ENCODE measurements at places on chromosomes 1 and 21.

DNA sequence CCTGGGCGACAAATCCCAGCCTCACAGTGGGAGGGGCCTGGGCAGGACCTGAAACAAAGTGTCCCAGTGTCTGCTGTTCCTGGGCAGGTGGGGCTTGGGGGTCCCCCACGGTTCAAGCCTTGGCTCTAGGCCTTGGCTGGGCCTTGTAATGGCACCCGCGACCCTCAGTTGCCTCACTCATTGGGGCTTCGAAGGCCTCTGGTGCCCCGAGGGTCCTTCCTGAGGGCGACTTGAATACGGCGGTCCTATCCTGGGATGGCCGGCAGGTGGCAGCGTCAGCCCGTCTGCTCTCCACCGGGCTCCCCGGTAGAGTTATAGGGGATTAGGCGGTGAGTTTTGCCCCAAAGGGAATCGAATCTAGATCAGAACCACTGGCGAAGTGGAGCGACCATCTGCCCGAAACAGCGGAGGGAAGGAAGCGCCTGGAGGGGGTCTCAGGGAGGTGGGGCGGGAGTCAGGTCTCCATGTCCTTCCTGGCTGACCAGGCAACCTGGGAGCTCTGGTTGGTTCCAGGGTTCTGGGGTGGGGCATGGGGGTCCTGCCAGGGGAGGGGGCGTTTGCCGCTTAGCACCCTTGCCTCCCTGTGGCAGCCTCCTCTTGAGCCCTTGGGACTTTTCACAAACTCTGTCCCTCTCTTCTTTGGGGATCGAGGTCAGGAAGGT lies 2.1 kb upstream of the PEX10 start:
- DNase-seq, result peak; percentile 72

DNA sequence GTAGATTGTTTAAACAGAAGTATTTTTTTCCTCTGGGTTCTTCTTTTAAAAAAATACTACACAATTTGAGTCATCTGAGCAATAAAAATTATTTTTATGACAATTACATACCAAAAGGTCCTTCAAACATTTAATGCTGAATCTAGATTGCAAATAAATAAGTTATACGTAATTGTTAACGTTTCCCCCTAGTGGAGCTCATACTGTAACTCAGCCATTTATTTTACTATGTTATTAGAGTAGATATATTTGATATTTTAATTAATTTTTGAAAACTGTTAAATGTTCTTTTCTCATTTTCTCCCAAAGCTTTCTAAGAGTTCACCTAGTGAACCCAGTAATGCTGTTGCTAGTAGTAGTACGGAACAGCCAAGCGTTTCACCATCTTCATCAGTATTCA lies 33.5 kb downstream of the ZMYM1 start:
- DNase-seq, result no peak

GRCh38 chr1:107570768-107571167 lies 394.2 kb downstream of the VAV3 start:
- DNase-seq, result no peak

DNA sequence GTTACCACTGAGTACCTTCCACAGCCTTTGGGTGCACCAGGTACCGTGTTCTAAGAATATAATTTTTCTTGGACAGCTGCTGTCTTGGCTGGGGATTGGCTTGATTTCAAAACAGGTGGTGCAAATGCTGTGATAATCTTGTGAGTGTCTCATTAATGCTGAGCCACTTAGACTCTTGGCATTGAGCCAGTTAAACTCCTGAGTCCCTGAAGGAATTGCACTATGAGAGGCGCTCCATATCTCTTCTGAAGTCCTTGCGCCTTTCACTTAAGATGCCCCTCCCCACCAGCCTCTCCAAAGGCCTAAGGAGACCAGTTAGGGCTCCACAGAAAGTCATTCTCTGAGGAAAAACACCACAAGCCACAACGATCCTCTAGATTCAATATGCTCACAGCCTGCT lies 51.0 kb downstream of the BACH1 start:
- no peak for DNase-seq

DNA sequence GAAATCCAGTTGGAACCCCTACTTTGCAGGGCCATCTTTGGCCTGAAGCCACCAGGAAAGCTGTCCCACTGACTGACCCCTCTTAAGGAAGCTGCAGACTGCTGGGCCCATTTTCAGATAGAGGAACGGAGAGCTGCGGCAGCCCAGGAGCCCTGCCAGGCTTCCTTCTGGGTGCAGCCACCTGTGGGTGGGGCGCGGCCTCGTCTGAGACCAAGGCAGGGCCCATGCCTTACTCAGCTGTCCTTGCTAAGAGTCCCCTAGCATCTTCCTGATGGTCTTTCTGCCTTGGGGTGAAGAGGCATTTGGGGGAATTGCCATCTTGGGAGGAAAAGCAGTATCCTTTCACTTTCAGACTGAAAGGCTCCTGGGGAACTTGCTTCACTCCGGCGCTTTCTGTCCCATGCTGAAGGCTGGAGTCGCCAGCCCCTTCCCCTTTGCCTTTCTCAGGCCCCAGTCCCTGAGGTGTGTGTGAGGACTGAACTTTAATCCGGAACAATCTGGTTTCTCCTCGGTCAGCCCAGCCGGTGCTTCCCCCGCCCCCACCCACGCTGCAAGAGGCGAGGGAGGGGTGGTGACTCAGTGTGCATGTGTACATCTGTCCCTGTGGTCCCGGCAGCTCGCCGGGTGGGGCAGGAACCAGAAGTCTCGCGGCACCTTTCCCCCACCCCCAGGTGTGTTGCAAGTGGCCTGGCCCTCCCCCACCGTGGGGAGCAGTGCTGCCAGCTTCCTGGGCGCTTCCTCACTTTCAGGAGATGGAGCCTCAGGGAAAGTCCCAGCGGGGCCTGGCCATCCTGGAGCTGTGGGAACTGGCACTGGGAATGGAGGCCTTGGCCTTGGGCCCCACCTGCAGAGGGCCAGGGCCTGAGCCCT lies 5.1 kb downstream of the ZC3H12A start:
- DNase-seq, result peak; percentile 60

DNA sequence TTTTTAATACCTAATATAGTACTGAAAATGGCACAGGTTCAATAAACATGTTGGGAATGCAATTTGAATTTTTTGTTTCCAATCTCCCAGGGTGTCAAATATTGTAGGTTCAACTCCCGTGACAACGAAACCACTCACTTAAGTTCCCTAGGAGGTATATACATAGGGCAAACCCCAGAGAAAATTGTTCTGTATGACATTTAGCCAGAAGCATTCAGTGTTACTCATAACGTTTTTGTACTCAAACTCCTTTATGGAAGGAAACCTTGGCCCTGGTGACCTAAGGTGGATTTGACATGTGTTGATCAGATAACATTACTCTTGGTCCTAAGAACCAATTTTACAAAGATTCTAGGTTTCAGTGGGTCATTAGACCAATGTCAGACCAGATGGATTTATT lies 110.6 kb downstream of the USP25 start:
- DNase-seq, result no peak

GRCh38 chr1:48943393-48943792 lies 166.7 kb upstream of the BEND5 start:
- no peak for DNase-seq

DNA sequence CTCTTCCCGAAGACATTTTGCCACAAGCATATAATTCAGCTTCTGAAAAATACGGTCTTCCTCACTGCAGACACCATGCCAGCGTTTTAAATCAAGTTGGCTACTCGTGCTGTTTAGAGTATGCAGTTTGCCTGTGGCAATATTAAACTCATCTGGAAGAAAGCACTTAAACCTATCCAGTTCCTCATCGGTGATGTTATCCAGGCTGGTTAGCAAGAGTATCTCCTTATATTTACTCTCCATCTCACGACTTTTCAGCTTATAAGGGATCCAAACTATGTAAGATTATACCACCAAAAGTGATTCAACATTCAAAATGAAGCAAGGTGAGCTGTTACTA lies 9.7 kb upstream of the IFI16 start:
- no peak for DNase-seq

GRCh38 chr1:31981972-31982371 lies 31.7 kb upstream of the KHDRBS1 start:
- DNase-seq, result no peak

GRCh38 chr1:239308701-239309333 lies 77.6 kb upstream of the CHRM3 start:
- DNase-seq, result no peak

- peak; percentile 84 for DNase-seq
These were observed 9.3 kb downstream of the MASP2 start for GRCh38 chr1:11037740-11038182.

DNA sequence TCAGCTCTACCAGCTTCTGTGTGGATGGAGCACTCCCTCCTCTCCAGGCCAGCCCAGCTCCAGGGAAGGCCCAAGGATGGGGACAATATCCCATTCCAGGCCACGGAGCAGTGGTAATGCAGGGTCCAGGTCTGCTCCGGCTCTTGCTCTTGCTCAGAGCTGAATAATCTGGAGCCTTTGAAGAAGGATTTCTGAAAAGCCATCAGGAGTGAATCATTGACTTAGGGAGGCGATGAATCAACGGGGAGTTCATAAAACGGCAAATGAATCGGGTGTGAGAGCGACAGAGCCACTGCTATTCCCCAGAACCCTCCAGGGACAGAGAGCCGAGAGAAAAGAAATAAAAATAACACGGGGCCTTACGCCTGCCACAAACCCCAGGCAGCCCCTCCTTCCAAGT lies 7.7 kb downstream of the POU3F1 start:
- DNase-seq, result no peak

DNA sequence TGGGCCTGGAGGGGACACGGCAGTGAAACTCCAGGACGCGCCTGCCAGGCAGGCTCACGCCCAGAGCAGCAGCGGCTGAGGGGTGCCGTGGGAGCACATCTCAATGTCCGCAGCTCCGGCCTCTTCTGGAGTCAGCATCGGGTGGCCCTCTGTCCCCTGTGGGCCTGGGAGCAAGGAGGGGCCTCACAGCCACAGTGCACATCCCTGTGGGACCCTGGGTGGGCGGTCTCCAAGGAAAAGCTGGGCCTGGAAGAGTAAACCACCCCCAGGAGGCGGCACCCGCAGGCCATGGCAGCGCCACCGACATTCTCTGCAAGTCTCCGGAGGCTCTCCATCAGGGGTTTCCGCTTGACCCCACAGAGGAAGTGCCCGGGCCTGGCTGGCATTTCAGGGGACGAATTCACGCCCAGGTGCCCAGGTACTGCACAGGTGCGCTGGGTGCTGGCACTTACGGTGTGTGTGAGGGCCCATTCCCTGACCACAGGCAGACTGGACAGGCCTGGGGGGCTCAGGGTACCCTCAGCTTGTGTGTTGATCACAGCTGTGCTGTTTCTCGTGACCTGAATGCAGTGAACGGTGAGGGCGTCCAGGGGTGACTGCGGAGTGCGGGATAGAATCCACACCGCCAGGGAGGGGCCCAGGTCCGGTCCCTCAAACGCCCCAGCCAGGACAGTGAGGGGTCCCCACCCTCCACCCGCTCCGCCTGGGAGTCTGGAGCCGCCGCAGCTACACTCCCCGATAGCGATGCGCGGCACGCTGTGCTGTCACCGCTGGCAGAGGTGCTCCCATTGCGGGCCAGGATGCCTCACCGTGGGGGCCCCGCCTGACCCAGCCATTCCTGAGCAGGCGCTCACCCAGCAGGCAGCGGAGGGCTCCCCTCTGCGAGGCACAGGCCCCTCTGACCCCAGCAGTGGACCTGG lies 16.6 kb upstream of the RNF223 start:
- DNase-seq, result no peak

DNA sequence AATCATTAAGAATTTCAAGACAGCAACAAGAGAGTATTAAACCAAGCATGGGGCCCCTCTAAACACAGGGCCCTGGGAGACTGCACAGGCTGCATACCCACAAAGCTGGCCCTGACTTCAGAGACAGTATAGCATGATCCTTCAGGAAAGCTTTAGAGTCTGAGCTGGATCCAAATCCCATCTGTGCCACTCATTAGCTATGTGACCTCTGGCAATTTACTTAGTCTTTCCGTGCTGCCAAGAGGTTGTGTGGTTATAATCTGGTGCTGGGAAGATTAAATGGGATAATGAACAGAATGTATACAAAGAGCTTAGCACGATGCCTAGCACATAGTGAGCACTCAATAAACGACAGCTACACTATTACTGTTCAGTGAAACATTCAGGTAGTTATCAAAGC lies 4.0 kb downstream of the PHC2 start:
- no peak for DNase-seq

GRCh38 chr1:64469977-64470664 lies at the start of gene CACHD1:
Gene CACHD1 (plus strand): TSS chr1:64470129. CDS start chr1:64470745, 616 bp downstream.
- peak; percentile 57 for DNase-seq

GRCh38 chr1:85351202-85351828 lies 74.9 kb upstream of the BCL10 start:
- DNase-seq, result no peak

- no peak for DNase-seq
These were observed 11.8 kb upstream of the RASSF5 start for GRCh38 chr1:206495493-206496046.
